ENCODE measurements at places on chromosomes 1 and 21.

- no peak for DNase-seq
These were observed 136.1 kb upstream of the JUN start for GRCh38 chr1:58919959-58920321.

DNA sequence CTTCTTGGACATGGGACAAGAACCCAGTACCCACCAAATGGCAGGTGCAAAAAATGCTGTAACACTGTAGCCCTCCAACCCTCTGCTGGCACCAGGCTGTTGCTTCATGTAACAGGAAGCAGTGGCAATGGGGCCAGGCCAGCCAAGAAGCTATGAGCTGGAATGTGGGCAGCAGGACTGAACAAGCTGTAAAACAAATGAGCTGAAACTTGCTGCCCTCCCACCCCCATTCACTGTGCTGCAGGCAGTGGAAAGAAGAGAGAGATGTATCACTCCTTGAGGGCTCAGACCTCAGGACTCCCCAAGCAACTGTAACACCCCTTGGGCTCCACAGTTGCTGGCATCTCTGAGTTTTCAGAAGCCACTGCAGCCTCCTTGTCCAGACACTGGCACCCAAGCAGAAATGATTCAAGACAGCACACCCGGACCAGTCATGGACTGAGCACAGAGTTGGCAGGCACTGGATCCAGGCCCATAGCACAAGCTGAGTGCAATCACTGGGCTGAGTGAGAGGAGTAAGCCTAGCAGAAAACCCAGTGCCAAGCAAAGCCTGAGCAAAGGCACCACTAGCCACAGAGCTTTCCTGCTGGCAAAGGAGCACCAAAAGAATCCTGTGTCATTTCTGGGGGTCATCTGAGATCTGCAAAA is 321.4 kb upstream of the CXADR start:
- no peak for DNase-seq

DNA sequence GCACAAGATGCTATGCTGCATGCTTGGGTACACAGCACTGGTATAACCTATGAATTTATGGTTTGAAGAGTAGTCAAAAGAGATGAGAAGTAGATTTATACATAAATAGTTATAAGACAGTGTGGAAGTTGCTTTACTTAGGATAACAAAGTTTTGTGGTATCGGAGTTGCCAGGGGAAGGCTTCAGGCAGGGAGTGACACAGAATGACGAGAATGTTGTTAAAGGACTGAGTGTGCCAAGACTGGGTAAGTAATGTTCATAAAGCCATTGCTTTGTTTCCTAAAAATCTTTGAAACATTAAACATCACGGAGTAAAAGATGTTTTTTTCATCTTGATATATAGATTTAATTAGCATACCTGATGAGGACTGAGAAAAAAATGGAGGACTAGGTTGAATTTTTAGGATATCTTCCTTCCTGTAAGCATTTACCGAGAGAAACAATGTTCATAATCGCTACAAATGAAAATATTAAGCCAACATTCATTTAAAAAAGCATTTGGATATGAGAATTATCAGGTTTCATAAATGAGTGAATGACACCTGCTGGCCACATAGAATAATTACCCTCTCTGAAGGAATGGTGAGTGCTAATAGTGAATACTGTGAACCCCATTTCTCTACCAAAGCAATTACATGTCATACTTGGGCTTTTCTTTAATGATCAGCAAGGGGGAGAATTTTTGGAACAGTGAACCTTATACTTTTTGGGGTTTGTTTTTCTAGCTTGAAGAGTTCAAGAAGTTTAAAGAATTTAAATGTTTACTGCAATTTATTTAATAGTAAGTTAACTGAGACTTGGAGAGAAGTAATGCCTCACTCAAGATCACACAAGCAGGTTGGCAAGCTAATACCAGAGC is 28.4 kb downstream of the EXTL2 start:
- no peak for DNase-seq

GRCh38 chr1:82260051-82260450 is 459.3 kb downstream of the ADGRL2 start:
- DNase-seq: no peak

- no peak for DNase-seq
These were observed 11.8 kb downstream of the NOS1AP start for GRCh38 chr1:162081316-162081715.

DNA sequence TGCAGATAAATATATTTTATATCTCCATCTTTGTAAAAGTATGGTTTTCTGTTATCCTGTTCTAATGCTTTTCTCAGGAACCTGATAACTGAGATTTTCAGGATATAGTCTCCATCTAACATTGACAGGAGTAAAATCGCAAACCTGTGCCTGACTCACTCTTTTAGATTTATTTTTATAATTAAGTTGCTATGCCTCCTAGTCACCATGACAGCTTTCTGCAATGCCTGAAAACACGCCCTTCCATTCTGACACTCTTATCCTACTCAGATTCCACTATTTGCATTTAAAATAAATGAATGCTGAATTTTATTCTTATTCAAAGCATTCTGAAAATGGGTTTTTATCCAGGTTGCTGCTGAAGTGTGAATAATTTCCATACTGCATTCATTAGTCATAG is 62.8 kb downstream of the RGS21 start:
- no peak for DNase-seq

GRCh38 chr1:22609291-22609690 is 27.1 kb upstream of the C1QA start:
- no peak for DNase-seq

GRCh38 chr1:229585338-229585737 is 26.8 kb upstream of the ABCB10 start:
- DNase-seq: no peak

GRCh38 chr1:37931102-37931360 is 15.8 kb downstream of the INPP5B start:
- DNase-seq: peak; percentile 4

DNA sequence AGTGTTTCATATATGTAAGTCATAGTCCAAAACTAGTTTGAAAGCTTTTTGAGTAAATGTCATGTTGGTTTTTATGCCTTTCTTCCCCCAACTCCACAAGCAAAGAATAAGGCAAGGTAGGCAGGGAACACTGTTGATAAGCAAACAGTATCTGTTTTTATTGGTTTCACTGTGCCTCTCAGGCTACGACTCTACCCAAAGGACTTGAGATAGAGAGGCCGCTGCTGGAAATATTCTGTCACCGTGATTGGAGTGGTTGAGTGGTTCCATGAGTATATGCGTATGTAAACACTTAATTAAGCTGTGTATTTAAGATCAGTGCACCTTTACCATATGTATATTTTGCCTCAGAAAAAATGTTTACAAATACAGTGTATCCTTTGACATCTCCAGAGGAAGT is 138.1 kb upstream of the KIF26B start:
- DNase-seq: no peak

DNA sequence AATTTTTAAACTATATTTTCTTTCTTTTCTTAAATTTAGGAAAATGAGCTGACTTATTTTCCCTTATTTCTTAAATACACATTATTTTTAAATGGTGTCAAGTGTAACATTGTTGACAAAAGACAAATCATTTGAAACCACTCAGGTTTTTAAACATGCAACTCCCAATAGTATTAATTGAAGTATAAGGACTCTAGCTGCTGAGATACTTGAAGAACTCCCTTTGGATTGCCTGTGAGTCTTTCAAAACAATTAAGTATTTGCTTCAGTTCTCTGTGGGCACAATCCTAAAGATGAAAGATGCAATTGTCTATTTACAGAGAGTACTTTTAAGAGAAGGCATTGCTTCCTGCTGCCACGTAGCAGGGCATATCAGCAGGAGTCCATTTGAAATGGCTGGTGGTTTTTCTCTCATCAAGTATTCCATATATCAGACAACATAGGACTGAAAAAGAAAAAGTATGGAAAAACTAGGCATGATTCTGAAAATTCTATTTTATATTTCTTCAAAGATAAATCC is 373.4 kb downstream of the NEGR1 start:
- no peak for DNase-seq

DNA sequence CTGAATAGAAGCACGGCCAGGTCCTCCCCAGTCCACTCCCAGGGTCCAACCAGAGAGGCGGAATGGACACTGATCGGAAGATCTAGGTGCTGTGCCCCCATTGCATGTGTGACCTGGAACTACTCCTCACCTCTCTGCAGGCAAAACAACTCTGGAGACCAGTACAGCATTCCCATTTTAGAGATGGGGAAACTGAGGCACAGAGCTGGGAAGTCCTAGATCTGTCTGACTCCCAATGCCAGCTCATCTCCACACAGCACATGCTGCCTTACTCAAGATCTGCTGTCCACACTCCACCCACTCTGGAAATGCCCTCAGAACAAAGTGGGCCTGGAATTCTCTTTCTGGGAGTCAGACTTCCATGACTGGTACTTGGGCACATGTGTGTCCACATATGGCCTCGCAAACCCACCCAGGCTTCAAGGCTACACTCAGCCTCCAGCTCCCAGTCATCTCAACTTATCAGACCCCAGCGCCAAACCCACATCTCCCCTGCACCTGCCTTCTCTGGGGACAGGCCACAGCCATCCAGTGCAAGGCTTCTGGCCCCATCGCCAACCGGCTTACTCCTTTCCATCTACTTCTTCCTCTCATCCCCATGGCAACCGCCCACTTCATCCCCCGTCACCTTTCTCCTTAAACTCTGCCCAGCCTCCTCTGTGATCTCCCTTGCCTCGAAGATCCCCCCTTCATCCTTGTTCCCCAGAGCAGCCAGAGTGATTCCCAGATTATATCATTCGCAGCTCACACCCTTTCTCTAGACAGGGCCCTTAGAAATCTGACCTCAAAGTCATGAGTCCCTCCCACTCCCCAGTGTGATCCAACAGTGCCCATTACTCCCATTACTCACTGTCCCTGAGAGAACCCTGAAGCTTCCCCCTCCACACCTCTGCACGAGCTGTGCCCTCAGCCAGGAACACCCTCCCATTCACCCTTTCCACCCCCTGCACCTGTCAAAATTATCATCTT is 2.7 kb downstream of the COL8A2 start:
- no peak for DNase-seq

DNA sequence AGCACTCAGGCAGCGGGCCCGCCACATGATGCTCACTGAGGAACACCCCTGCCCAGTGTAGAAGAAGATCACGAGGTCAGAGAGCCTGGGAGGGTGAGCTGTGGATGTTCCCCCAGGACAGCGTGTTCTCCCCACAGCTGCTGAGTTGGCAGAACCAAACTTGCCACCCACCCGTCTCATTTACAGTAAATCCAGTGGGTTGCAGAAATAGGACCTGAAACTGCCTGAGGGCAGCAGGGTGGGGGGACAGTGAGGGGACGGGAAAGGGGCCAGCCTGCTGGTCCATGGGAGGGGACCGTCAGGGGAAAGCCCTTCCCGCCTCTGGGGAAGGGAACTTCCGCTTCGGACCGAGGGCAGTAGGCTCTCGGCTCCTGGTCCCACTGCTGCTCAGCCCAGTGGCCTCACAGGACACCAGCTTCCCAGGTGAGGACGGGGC is at the start of gene C1QB:
TSS of gene C1QB (plus strand) at position 356 of the 436 bp plus-strand sequence. CDS start 6,227 bp downstream, outside the sequence.
- no peak for DNase-seq

DNA sequence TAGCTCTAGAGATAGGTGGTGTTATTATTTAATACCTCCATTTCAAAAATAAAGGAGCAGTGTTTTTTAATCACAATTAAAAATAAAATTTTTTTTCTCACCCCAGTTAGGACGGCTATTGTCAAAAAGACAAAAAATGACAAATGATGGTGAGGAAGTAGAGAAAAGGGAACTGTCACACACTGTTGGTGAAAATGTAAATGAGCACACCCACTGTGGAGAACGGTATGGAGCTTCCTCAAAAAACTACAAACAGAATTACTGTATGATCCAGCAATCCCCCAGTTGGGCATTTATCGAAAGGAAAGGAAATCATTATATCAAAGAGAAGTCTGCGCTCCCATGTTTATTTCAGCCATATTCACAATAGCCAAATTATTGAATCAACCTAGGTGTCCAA is 148.7 kb upstream of the NR5A2 start:
- DNase-seq: no peak

DNA sequence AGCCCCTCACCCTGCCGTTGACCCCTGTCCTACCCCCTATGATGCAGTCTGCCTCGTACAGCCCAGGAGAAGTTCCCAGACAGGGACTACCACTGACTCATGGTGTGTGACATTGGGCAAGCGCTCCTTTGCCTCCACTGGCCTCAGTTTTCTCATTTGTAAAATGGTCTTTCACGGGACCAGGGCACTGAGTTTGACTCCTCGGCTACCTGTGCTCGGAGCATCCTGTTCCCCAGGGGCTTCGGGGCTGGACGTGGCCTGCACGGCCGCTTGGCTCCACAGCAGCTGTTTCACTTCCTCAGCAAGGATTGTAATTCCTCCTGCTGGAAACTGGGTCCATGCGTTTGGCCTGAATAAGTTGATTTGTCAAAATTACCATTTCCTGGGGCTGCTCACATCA is 277.3 kb downstream of the MATN1 start:
- no peak for DNase-seq

- DNase-seq: no peak
These were observed 415.9 kb downstream of the PLA2G4A start for GRCh38 chr1:187244623-187245022.

DNA sequence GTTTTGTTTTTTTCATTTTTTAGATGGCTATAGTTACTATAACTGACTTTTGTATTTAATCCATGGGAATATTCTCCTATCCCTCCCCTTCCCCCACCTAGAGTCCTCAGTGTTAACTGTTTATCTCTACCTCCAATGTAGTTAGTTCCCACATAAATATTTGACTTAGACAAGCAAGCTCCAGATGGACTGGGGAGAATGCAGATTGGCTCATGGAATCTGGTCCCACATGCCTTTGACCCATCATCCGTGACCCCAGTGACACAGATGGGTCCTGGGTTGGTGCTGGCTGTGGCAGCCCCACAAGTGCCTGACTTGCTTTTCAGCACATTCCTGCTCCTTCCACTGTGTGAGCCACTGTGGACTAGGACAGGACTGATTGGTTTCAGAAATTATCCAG is 41.8 kb downstream of the ATP2B4 start:
- no peak for DNase-seq

DNA sequence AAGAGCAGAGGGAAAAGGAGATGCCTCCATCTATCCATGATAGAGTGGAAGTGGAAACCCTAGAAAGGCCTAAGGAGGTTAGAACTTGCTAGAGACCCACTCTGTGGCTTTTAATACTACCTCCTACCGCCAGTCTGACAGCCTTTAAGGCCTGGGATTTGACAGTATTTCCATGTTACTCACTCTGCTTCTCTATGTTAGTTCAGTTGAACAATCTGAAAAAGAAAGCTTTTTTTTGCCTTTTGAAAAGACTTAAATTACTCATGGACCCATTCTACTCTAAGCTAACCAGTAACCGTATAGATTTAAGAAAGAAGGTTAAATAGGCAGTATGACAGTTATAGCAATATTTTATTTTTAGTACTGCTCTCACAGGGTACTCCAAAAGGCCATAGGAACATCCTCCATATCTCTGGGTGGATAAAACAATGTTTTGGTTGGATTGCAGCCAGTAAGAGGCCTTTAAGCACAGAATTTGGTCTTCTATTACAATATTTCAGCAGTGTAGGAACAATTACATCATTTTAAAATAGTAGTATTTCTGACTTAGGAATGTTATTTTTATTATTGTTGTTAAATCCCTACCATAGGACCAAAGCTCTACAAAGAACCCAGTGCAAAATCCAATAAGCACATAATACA is 15.9 kb upstream of the GPR25 start:
- DNase-seq: no peak

- no peak for DNase-seq
These were observed 55.3 kb downstream of the GORAB start for GRCh38 chr1:170587253-170587593.

- DNase-seq: no peak
These were observed 9.9 kb downstream of the SYNJ1 start for GRCh38 chr21:32717851-32718316.

Measured in activated naive CD4-positive, alpha-beta T cell (primary cell).